Activated CD4-positive, alpha-beta T cell treated with anti-CD3 and anti-CD28 coated beads, Interleukin-10, Interleukin-2, amounts not matched to agents 100 ng/mL and 50 ng/mL, durations not matched to agents 16 hours and 8 hours (primary cell): ENCODE measurements at places on chromosomes 11 and 22.

GRCh38 chr11:43245466-43245865 is 66.3 kb upstream of the API5 start:
- DNase-seq, result no peak

DNA sequence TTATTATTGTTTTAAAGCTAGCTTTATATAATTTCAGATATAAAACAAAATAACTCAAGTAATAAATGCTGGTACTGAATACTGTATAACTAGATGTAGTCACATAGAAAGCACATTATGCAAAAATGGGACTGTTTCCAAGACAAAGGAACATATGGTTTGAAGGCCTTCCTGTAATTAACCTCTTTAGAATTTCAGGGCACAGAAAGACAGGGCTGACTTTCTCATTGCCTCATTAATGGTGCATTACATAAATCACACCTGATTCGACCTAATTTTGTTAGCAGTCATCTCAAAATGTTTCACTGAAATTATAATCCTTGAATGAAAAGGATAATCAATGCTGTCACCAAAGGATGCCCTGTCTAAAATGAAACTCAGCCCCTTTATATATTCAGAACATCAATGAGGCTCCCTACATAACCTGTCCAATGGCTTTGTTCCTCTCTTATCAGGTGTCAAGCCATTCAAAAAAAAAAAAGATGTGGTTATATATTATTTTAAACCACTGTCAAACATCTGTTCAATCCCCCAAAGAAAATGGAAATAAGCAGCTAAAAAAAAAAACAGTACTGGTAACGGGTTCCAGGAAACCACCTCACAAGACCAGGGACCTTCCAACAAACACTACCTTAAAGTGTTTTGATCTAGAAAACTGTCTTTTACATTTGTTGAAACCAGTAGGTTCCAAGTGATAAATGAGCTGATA is 77.4 kb downstream of the FAM168A start:
- no peak for DNase-seq

DNA sequence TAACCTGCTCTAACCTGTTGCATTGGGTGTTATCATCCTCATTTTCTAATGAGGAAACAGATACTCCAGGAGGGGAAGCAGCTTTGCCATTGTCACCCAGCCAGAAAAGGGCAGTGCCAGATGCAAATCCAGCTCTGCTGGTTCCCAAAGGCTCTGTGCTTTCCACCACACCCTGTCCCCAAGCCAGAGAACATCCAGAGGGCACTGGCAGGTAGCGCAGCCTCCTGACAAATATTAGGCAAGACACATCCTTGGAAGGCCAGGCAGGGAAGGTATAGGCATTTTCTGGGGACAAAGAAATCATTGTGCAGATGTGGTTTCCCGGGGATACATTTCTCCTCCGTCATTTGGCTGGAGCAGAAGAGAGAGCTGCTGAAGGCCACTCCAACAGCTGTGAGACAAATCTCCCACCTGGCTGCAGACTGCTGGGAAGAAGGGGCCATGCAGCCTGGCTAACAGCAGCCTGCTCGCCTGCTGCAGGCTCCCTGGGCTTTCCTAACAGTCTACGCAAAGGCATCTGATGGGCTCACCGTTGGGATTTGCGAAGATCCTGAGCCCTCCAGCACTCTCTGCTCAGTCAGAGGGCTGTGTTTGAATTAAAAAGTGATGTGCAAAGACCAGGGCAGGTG is 93.9 kb upstream of the PITPNB start:
- DNase-seq, result no peak

DNA sequence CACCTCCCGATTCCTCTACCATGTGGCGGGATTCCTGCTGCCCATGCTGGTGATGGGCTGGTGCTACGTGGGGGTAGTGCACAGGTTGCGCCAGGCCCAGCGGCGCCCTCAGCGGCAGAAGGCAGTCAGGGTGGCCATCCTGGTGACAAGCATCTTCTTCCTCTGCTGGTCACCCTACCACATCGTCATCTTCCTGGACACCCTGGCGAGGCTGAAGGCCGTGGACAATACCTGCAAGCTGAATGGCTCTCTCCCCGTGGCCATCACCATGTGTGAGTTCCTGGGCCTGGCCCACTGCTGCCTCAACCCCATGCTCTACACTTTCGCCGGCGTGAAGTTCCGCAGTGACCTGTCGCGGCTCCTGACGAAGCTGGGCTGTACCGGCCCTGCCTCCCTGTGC is 10.5 kb downstream of the CXCR5 start:
- DNase-seq, result no peak

GRCh38 chr11:14190992-14191778 is 167.8 kb downstream of the RRAS2 start:
- DNase-seq, result no peak

GRCh38 chr11:68052137-68052873 is 13.5 kb downstream of the TCIRG1 start:
- DNase-seq, result no peak

GRCh38 chr11:45073685-45074141 is 72.7 kb upstream of the PRDM11 start:
- DNase-seq, result no peak

GRCh38 chr11:109071712-109072524 is 350.1 kb upstream of the C11orf87 start:
- no peak for DNase-seq

GRCh38 chr11:116718955-116719501 is 53.8 kb downstream of the BUD13 start:
- no peak for DNase-seq

DNA sequence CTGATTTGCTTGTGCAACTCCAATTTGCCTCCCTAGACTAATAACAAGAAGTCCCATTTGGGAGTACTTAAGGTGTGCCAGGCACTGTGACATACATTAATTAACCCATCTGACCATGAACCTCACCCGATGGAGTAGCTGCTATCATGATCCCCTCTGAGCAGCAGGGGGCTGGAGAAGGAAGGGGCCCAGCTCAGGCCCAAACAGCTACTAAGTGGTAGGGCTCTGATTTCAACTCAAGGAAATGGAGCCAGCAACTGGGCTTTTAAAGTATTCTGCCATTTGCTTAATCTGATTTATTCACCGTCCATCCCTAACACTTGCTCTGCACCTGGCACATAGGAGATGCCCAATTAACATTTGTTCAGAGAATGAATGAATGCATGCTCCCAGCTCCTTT is 1.2 kb downstream of the CRYBB1 start:
- no peak for DNase-seq

GRCh38 chr11:27205250-27205649 is 157.8 kb downstream of the CCDC34 start:
- DNase-seq, result no peak

DNA sequence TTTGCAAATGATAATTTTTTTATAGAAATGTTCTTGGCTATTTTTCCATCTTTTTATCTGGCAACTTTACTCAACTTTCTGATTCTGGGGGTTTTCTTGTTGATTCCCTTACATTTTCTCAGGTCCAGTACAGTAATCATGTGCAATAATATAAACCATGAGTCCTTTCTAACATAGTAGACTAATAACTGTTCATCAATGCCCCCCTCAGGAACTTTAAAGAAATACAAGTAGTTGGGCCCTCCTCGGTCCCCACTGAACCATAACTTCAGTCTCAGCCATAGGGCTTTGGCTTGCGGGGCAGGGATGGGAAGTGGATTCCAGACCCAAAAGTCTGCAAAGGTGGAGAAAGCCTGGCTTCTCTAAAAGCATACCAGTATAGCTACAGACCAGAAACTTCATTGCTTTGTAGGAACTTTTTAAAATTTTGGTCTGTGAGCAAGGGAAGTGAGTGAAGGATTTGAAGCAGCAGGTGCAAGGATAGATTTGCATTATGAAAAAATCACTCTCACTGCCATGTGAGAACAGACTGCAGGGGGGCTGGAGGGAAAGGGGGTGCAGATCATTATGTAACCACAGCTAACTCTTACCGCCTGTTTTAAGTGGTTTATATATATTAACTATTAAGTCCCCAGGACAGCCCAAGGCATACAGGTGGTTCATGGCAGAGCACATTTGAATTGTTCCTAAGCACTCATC is 10.4 kb upstream of the TUB start:
- peak; percentile 29 for DNase-seq

DNA sequence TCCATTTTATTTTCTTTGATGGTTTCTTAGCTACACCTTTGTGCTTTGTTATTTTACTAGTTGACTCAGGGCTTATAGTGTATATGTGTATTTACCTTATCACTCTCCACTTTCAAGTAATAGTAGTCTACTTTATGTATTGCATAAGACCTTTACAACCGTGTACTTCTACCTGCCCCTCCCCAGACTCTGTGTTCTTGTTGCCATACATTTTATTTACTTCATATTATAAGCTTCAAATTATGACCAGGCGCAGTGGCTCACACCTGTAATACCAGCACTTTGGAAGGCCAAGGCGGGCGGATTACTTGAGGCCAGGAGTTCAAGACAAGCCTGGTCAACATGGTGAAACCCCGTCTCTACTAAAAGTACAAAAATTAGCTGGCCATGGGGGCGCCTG is 28.2 kb upstream of the CTSD start:
- DNase-seq, result no peak

GRCh38 chr22:19289475-19290161 is 1.9 kb downstream of the CLTCL1 start:
- peak; percentile 18 for DNase-seq

DNA sequence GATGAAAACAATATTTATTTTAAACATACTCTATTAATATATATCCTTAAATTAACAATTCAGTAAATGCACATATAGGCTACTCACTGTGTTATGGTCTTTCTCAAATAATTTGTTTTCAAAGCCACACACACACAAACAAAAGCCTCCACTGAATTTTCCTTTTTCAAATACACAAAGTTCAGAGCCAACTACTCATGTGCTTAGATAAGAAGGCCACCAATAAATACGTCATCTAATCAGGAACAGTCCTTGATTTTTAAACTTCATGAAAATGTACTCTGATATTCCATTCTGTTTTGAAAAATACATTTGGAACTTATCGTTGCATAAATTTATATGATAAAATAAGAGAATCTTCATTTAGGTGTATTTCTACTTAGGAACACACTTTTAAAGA is 26.0 kb downstream of the KBTBD3 start:
- no peak for DNase-seq

- DNase-seq, result no peak
Observed at GRCh38 chr22:27554841-27555456, 246.6 kb downstream of the MN1 start.

- no peak for DNase-seq
Observed at GRCh38 chr11:117189191-117189940, 9.8 kb upstream of the TAGLN start.

- DNase-seq, result no peak
Observed at GRCh38 chr11:68905421-68906360, 2.0 kb downstream of the IGHMBP2 start.

GRCh38 chr22:20405291-20405930 is 11.5 kb downstream of the ZNF74 start:
- no peak for DNase-seq

DNA sequence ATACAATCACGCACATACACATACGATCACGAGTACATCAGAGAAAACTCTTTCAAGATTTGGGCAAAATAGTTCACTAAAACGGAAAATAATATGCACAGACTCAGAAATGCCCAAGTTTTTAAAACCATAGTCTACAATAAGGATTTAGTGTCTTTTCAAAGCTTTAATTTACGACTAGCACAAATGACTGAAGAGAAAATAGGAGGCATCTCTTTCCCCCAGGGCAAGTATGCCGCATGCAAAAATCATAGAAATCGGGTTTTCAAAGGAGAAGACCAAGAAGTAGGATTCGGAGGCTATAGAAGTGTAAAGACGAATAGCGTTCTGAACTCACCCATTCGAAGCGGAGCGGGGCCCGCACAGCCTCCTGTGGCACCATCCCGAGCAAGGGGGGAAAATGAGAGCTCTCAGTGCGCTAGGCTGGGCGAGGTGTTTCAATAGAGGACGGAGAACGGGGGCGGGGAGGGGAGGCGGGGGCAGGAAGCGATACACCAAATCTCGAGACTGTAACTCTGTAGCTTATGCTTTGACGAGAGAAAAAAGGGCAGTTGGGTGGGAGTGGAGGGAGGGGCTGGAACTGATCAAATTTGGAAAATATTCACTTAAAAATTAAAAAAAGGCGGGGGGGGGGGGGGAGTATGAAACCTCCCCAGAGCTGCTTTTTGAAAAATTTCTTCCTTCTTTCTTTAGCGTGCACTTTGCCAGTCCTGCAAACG is 15.8 kb downstream of the BLID start:
- no peak for DNase-seq

GRCh38 chr22:36796552-36797175 is 20.2 kb downstream of the PVALB start:
- no peak for DNase-seq

DNA sequence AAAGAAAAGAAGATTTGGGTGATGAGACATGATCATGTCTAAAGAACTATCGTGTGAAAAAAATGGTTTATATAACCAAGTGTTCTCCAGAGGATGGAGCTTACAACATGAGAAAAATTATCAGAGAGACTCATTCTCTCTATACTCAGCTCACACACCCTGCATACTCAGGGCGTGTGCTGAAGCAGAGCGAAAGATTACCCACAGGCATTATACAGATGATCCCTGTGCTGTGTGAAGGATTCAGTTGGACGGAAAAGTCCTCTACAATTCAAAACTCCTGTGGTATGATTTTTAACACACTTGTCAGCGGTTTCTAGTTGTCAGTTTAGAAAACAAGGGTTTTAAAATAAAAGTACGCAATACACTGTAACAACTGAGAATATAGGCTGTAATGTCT is 267.3 kb downstream of the DLG2 start:
- DNase-seq, result no peak

- DNase-seq, result no peak
Observed at GRCh38 chr11:63010934-63011439, 4.7 kb downstream of the SLC22A8 start.

GRCh38 chr11:8097468-8097867 is 16.5 kb downstream of the TUB start:
- DNase-seq, result no peak

DNA sequence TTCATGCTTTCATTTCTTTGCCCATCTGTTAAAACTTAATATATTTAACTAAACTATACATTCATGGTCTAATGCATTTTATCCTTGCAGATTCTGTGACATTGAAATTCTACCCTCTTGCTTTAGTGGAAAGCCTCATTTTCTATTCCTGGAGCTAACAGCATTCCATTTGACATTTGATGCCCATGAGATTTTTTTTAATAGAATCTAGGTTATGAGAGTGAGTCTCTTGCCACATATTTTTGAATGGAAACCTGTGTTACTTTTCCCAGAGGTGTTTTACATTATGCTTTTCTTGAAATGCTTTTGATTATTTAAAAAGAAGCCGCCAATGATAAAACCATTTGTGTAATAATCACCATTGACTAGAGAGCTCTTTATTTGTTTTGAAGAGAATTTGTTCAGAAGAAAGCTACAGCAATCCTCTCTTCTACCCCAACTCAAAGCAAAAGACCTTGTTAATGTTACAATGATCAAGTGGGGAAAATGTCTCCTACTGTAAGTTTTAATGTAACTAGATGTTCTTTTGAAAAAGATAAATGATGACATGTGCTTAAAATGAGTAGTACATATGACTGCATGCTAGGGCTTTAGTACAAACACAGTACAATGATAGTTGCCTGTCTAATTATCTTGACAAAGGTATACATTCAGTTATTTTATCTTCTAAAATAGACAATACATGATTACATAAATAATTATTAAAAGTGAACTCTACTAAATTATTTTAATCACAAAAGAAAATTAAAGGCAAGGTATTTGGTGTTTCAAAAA is 67.3 kb downstream of the GAS2 start:
- DNase-seq, result no peak

GRCh38 chr11:86676533-86677154 is 4.2 kb upstream of the ME3 start:
- peak; percentile 44 for DNase-seq
